DMS79 treated with DMSO at 0.1 percent for 48 hours (cell line): ENCODE measurements at places on chromosomes 6 and 20.

DNA sequence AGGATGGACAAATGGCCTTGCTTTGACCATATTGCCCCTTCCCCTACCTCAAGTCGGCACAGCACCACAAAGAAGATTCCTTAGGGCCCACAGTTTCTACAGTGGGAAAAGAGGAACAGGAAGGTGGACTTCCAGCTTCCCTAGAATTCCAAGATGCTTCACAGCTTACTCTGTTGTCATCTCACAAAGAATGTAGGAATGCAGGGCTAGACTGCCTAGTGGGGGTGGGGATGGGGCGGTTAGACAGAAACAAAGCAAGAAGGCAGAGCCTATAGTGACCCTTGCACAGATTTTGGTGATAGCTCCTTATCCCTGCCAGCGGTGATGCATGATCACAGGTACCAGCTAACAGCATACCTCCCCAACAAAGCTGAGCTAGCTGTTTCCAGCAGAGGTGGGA lies 607.6 kb upstream of the MAN1A1 start:
- DNase-seq, result no peak

DNA sequence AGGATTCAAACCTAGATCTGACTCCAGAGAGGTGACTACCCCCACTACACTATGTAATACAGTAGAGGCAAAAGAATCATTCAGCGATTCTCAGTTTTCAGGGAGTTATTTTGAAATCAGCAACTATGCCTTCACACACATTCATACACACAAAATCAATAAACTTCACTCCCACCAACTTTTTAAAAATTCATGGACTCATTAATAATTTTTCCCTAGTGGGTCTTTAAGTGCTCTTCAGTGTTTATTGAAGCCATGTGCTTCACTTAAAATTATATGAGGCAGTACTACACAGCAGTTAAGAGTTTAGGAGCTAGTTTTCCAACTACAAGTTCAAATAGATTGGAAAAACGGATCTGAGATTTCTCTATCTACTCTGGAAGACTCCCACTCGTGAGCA lies 452.7 kb upstream of the ADGRB3 start:
- DNase-seq, result no peak

DNA sequence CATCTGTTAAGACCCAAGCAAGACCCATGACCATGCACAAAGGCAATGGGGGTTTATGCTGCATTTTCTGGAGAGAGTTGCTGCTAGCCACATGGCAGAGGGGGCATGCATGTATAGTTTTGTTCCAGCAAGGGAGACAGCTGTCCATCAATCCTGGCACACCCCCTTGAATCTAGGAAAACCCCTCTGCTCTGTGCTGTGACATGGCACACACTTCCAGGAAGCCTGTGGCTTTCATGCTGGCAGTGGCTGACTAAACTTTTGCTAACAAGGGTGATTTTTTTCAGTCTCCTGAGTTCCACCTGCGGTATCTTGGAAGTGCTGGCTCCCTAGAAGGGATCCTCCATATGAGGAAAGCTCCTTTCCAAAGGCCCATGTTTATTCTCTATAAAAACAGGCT lies 9.1 kb upstream of the CST4 start:
- DNase-seq, result no peak

DNA sequence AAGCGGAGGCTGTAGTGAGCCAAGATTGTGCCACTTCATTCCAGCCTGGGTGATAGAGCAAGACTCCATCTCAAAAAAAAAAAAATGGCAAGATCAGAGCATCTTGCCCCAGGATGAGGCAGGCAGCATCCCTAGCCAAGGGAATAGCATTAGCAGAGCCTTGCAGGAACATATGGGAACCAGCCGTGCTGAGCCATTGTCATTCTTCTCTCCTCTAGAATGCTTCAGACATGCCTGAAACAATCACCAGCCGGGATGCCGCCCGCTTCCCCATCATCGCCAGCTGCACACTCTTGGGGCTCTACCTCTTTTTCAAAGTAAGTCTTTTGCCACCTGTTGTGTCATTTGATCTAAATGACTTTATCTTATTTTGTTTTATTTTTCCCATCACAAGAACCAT lies 13.0 kb downstream of the HM13 start:
- DNase-seq, result no peak

DNA sequence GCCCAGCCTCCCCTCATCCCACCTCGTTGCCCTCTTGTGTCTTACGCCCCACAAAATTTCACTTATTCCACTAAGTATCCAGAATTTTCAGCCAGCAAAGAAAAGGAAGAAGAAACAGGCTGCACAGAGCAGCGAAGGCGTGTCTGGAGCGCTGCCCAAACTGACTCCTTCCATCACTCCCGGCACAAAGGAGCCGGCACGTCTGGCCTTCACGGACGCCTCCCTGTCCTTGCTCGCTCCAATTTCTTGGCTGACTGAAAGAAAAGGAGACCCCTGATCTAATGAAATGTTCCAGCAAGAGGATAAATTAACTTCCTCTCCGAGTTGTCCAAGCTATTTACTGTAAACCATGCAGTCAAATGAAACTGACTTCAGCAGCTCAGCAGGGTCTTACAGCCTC lies 152.3 kb upstream of the CDH4 start:
- no peak for DNase-seq

DNA sequence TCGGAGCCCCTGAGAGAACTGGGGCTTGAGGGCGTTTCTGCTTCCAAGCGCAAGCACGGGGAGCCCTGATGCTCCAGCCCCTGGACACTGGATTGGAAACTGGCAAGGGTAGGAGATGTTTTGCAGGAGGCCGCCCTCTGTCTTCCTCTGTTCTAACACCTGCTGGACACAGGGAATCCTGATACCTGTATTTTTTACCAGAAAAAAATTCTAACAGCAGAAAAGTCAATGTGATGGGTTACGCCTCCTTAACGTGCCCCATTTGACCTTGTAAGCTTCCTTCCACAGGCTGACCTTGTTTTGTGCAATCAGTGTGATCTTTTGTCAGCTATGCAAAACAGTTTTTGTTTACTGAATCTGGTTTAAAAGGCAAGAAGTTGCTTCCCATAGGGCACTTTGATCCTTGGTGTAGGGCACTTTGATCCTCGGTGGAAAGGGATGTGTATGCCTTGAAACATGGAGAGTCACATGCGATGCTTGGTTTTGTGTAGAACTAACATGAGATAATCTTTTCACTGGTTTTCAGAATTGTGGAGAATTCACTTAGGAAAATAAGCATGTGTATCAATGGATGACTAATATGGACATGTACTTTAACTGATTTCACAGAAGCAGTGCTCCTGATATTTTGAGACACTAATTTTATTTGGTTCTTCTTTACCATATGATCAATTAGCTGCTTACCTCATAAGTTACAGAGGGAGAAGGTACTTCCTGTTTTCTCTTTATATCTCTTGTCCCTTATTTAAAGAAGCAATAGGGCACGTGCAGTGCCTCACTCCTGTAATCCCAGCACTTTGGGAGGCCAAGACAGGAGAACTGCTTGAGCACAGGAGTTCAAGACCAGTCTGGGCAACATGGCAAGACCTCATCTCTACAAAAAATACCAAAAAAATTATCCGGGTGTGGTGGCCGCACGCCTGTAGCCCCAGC lies 59.9 kb upstream of the MAP3K4 start:
- no peak for DNase-seq

DNA sequence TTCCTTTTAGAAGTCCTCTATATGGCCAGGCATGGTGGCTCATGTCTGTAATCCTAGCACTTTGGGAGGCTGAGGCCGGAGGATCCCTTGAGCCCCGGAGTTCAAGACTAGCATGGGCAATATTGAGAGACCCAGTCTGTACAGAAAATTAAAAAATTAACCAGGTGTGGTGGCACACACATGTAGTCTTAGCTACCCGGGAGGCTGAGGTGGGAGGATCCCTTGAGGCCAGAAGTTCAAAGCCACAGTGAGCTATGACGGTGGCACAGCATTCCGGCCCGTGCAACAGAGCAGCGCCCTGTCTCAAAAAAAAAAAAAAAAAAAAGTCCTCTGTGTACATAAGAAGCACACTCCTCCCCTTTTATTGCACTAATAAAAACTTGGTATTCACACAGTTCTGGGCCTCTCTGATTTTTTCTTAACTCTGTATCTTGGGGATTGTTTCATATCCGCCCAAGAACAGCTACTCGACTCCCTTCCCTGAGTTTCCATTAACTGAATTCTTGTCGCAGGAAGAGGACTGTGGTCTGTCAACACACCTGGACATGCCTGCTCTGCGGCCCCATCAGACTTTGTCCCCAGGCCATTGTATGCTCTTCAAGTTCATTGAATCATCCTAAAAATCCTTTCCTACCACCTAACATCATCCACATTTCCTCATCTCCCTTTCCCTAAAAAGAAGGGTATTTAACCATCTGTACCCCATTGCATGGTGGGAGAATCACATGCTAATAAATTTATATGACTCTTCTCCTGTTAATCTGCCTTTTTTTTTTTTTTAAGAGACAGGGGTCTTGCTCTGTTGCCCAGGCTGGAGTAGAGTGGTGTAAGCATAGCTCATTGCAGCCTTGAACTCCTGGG lies 25.9 kb upstream of the PPP1R3G start:
- no peak for DNase-seq

- no peak for DNase-seq
Observed at GRCh38 chr6:107532706-107533105, 42.8 kb downstream of the SOBP start.

- peak; percentile 93 for DNase-seq
Observed at GRCh38 chr6:21808551-21809242, 215.1 kb downstream of the SOX4 start.

DNA sequence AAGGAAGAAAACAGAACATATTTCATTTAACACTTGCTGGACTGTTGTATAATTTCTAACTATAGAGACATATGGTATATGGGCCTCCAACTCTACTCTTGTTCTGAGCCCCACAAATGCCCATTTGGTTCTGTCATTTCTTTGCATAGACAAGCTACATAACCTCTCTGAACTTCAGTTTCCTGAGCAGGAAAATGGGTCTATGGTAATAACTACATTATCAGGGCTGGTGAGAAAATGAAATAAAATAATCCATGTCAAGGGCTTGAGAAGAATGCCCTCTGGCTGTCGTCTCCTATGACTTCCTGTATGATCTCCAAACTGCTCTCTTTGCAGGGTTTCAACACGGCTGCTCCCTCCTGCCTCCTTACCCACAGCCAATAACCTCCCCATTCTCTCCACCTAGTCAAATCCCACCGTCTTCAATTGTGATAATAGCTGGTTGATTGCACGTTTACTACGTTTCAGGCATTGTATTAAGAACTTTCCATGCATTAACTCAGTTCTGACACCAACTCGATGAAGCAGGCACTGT lies 12.0 kb downstream of the ZCCHC3 start:
- peak; percentile 45 for DNase-seq

- no peak for DNase-seq
Observed at GRCh38 chr6:88298066-88298845, 132.1 kb upstream of the CNR1 start.

- DNase-seq, result peak; percentile 59
Observed at GRCh38 chr6:46410334-46410953, 80.8 kb downstream of the RCAN2 start.

DNA sequence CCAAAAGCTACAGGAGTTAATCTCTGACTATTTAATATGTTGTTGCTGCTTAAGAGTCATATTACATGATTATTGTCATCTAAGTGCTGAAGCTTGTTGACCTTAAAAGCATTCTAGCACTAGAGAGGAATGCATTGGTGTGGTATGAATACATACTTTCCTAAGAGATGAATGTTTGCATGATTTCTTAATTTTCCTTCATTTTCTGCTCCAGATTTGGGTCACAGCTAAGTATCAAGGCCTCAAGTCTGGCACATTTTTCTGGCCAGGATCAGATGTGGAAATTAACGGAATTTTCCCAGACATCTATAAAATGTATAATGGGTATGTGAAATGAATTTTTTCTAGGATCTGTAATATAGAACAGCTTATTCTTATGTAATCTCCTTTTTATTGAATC lies 53.6 kb downstream of the ENPP1 start:
- no peak for DNase-seq

DNA sequence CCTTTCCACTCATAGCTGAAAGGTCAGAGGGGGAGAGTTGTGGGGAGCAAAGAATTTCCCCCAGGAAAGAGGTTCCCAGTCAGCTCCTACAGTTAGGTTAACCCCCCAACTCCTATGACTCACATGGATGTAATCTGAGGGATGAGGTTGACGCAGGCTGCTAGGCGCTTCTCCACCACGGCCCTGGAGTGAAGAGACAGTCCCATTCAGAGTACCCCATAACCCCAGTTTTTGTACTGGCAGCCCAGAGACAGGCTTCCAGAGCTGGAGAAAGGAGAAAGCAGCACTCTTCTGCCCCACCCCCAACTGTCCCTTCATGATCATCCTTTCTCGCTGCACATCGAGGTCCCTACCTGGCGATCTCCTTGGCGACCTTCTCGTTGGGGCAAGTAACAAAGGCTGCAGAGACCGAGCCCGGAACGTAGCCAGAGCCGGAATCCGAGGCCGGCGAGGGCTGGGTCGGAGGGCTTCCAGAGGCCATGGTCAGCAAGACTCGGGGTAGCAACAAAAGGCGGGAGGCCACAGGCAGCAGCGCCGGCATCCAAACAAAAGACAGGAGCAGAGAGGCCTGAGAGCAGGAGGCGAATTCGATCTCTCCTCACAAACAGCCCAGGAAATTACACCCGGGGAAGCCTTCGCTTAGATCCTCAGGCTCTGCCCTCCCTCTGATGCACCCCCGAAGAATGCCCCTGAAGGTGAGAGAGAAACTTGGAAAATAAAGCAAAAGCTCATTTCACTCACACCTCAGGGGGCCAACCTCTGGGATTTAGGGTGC lies 592 bp downstream of the CUTA start:
- DNase-seq, result peak; percentile 49

DNA sequence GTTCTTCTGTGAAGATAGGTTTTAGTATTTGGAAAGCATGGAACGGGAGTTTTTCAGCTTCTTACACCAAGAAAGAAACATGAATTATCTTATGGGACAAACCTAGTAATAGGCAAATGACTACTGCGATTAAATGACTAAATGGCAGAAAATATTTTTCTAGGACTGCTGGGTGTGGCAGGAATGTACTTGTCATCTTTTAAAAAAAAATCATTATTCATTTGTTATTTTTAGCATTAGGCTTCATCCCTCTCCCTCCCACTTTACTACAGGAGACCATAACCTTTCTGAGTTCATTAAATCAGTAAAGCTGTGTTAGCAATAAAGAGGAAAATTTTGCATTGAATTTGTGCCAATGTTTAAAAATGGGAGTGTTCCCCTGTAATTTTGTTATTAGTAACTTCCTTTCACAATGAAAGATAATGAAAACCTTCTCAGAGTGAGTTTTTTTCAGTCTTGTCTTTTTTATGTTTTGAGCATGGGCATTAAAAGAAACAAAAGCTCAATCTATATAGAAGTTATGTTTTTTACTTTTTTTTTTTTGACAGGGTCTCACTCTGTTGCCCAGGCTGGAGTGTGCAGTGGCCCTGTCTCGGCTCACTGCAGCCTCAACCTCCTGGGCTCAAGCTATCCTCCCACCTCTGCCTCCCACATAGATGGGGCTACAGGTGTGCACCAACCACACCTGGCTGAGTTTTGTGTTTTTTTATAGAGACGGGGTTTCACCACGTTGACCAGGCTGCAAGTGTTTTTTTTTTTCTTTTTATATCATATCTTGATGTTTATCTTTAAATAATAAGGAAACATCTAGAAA lies 105.6 kb upstream of the CLDN20 start:
- DNase-seq, result no peak

DNA sequence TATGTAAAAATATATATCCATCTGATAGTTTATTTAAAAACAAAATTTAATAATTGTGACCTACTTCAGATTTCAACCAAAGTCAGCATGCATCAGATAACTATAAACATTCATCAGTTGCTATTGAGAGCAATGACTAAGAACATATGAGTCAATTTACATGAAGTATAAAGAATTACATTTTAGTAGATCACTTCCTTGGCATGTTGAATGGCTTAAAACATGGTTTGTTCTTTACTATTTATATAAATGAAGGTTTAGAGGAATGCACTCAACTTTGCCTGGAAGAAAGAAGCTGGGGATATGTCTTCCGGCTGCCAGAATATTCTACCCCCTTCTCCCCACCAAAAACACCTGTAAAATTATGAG lies 6.4 kb upstream of the FAM217A start:
- no peak for DNase-seq
